ENCODE measurements at places on chromosomes 1 and 21.

GRCh38 chr1:74247881-74248528 is 12.8 kb downstream of the TNNI3K start:
- no peak for DNase-seq

GRCh38 chr1:56552349-56552748 is 27.0 kb downstream of the PLPP3 start:
- no peak for DNase-seq

DNA sequence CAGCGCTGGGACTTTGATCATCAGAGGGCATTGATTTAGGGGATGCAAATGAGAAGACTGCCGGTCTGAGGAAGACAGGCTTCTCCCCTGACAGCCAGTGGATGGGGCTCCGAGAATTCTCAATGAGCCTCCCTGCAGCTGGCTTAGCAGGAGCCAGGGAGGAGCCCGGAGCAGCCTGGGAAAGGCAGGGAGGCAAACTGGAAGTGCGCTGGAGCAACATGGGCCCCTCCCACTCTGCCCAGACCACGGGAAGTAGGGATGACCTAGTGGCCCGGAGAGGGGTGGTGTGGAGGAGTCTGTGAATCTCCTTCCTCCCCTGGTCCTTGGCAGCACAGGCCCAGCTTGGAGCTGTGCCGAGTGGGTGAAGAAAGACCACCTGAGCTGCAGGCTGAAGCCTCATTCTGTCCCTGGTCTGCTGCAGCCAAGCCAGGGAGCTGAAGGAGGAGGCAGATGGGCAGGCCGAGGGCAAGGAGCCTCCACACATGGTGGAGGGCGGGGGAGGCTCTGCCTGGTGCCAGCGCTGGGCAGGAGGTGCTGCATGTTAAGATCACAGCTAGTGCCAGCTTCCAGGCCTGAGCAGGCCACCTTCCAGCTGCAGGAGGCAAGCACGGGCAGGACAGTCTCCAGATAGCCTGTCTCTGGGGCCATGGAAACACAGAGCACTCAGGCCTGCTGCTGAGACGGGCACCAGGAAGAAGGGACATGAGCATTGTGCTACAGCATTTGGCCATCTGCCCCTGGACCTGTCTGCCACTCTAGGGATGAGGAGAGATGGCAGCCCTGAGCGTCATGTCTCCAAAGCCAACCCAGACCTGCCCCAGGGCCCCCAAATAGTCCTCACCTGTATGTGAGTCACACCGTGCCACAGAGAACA is 12.2 kb upstream of the CLSTN1 start:
- no peak for DNase-seq

DNA sequence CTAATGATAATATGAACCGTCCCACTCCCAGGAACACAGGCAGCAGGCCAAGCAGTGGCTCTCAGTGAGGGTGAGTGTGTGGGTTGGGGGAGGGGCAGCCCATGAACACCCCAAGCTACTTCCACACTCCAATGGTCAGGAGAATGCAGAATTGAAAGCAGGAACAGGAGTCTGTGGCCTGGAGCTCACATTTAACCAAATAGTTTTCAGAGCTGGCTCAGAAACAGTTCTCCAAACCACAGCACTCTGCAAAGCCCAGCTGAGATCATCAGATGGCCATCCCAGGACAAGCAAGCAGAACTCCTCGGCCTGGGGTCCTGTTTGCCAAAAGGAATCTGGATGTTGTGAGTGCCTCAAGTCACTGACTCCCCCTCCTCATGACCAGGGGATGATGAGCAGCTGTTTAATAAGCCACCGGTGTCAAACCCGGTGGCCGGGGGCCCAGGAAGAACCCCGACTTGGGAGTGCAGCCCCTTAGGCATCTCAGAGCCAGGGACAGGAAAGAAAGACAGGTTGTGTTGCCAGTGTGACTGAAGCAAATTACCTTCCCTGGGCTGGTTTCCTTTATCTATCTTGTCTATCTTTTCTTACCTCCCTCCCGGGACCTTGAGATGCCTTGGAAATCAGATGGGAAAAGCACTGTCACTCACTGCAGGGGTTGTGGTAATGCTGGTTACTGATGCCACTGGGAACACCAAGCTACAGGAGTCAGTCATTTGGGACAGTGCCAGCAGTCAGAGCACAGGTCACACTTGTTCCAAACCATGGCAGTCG is 20.4 kb downstream of the DEGS1 start:
- DNase-seq: no peak

DNA sequence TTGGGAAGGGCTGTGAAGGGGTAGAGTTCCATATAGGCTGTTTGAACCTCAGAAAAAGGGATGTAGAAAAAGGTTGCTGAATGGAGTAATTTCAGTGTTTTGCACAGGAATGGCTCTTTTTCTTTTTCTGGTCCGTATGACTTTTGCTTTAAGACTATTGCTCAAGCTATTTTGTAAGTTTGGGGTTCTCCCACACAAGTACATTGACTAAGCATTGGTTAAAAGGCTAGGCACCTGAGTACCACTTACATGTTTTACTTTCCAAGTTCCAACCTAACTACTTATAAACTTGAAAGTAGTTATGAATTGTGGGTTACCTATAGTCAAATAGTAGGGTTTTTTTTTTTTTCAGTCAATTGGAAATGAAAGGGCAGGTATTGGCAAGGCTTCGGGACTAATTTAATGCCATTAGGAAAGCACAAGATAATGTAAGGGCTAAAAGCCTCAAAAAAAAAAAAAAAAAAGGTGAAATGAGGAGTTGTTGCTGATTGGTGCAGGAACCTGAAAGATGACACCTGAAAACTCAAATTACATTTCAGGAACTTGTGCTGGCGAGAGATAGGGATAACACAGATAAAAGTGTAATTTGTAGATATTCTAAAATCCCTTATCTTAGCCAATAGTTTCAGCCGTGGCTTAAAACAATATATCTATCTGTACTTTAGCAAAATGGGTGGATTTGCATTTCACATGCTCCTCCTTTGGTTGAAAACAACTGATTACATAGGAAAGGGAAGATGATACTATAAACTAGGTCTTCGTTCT is 209.5 kb downstream of the RPS6KC1 start:
- DNase-seq: no peak

Data from immature natural killer cell (primary cell).